Effector memory CD8-positive, alpha-beta T cell (primary cell): ENCODE measurements at places on chromosomes 7 and 10.

DNA sequence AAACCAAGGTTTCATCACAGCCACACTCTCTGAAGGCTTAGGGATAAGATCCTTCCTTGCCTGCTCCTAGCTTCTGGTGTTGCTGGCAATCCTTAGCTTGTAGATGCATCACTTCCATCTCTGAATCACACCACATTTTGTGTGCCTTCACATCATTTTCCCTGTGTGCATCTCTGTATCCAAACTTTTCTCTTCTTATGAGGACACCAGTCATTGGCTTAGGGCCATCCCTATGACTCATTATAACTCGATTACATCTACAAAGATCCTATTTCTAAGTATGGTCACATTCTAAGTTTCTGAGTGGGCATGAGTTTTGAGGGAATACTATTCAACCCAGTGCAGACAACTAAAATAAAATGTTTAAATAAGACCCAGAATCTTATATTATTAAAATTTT, 121.7 kb downstream of the C7orf25 start:
- DNase-seq, result no peak

DNA sequence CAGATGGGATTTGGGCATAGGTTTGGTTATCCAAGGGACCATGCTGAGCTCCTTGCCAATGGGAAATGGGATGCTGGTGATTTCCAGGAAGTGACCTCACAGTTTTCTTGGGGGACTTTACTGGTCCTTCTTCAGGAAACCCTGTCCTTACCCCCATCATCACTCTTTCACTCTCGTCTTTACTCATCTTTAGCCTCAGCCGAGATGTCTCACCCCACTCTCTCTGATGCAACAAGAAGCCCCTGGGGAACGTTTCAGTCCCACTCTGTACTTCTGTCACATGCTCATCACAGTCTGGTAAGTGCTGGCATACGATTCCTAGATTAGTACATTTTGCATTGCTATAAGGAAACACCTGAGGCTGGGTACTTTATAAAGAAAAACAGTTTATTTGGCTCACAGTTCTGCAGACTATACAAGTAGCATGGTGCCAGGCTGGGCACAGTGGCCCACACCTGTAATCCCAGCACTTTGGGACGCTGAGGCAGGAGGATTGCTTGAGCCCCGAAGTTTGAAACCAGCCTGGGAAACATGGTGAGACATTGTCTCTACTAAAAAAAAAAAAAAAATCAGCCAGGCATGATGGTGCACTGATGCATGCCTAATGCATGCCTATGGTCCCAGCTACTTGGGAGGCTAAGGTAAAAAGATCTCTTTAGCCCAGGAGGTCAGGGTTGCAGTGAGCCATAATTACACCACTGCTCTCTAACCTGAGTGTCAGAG, 63.5 kb upstream of the VKORC1L1 start:
- no peak for DNase-seq

- no peak for DNase-seq
Measured at GRCh38 chr10:132556994-132557441, 19.4 kb downstream of the INPP5A start.

GRCh38 chr7:136142583-136142982, 165.4 kb upstream of the MTPN start:
- DNase-seq, result no peak

DNA sequence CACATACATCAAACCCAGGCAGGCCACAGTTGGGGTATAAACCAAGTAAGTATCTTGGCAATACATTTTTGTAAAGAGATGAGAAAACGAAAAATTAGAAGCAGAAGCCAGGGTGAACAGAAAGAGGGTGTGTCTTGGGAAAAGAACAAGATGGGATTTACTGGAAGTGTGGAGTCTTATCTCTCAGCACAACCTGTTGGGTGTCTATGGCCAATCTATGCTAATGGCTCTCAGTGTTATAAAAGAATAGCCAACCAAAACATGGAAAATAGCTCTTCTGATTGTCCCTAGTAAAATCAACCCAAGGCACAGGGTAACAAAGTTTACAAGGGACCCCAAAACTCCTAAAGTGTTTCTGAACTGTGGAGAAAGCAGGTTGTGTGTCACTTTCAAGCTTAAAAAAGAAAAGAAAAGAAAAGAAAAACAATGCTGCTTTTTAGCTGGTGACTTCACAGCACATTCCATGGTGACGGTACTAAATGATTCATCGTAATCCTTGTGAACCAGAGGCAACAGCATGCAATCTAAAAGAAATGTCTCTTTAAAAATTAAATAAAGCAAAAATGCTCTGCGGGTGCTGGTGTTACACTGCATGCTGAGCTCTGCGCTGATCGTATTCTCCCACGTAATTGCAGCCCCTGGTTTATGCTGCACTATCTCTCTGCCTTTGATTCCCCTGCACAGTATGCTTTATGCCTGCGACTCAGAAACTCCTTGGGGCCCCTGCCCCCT, 100.8 kb downstream of the C10orf90 start:
- no peak for DNase-seq

- DNase-seq, result no peak
Measured at GRCh38 chr10:70458329-70459060, 17.0 kb upstream of the NODAL start.

- DNase-seq, result no peak
Measured at GRCh38 chr7:149884016-149884415, 10.2 kb downstream of the ATP6V0E2 start.

DNA sequence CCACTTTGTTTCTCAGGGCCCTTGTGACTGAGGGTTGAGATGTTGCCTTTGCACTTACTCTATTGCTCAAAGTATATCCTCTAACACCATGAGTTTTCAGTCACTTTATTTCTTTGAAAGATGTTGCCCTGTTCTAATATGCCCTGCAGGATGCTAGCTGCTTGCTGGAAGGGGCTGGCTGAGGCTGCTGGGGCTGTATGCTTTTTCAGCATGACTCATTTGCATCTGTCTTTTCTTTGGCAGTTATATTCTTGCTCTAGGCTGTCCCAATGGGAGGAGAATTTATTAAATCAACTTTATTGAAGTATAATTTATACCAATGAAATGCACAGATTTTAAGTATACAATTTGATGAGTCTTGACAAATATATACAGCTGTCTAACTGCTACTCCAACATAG, 157.7 kb downstream of the PLPP4 start:
- no peak for DNase-seq

DNA sequence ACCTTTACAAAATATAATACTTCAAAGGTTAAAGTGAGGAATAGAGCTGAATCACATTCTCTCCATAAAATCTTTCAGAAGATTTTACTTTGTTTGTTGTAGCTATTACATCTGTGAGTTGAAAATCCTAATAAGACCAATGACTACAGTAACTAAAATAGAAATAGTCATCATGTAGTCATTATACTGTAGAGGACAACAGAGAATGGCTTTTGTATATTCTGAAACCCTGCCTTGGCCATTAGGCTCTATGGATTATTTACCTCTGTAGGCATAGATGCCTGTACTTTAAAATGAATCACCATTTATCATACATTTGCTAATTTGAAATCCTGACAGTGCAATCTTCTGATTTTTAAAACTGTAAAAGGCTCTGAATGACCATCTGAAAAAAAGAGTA, 923.0 kb downstream of the REEP3 start:
- DNase-seq, result no peak

DNA sequence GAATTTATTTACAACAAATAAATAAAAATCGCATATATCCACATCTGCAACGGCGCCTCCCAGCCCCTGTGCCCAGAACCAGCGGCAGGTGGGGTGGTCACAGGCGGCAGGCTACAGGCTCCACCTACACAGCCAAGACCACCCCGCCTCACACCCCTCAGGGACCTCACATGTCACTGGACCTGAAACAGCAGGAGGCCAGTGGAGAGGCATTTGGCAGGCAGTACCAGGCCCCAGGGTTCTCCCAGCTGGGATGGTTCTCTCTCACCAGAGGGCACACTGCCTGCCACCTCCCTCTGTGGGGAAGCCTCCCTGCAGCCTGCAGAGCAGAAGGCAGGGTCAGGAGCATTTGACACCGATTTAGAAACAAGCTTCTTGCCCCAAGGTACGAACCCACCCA, 81.5 kb downstream of the MAD1L1 start:
- DNase-seq, result no peak

DNA sequence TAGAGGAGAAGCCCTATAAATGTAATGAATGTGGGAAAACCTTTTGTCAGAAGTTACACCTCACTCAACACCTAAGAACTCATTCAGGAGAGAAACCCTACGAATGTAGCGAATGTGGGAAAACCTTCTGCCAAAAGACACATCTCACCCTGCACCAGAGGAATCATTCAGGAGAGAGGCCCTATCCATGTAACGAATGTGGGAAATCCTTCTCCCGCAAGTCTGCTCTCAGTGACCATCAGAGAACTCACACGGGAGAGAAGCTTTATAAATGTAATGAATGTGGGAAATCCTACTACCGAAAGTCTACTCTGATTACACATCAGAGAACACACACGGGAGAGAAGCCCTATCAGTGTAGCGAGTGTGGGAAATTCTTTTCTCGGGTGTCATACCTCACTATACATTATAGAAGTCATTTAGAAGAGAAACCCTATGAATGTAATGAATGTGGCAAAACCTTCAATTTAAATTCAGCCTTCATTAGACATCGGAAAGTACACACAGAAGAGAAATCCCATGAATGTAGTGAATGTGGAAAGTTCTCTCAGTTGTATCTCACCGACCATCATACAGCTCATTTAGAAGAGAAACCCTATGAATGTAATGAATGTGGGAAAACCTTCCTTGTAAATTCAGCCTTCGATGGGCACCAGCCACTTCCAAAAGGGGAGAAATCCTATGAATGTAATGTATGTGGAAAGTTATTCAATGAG, 18.9 kb downstream of the RBAK start:
- DNase-seq, result no peak

- DNase-seq, result no peak
Measured at GRCh38 chr10:28280652-28281051, 22.2 kb downstream of the MPP7 start.

DNA sequence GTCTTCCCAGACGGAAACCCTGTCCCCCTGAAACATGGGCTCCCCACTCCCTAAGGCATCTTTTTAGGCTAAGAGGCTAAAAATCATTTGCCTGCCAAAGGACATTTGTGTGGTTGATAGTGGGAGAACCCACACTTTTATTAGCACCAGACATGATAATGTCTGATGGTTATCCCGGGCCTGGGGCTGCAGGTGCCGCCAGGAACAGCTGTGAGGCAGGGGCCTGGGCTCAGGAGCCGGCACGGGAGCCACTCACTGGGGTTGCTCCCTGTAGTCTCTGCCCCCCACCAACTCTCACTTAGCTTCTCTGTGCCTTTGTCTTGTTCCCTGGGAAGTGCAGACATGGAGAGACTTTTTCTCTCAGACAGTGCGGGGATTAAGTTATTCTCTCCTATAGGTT, 193.6 kb downstream of the GLRX3 start:
- DNase-seq, result no peak

DNA sequence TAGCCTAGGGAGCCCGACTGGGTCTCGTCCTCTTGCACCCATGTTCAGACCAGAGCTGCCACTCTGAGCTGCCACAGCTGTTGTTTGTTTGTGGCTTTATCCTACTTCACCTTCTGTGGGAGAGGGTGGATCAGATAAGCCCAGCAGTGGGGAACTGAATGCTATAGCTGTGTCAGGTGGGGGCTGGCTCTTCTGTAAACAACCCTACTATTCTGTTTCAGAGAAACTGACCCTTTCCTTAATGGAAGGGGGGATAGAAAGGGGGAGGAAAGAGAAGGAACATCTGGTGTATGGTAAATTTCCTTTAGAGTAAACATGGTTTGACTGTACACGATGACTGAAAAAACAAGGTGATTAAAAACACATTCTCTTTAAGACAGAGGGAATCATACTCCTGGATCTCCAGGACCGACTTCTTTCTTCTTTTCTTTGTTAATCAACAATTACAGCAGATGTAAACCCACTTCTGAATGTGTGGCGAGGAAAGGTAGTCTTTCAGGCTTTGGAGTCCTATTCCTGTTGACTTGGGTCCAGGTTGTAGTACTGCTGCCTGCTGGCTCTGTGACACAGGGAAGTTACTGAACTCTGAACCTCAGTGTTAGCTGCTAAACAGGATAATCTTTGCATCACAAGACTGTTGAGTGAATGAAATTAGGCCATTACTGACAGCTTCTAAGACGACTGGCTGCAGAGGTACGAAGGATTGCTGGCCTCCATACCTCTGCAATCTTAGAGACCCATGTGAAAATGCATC, 6.0 kb downstream of the PRXL2A start:
- no peak for DNase-seq

GRCh38 chr10:91088300-91089140, 131.9 kb upstream of the PCGF5 start:
- no peak for DNase-seq

- DNase-seq, result no peak
Measured at GRCh38 chr7:106582365-106582764, 78.6 kb downstream of the CCDC71L start.

GRCh38 chr10:101214446-101215396, 14.5 kb downstream of the LBX1 start:
- peak; percentile 69 for DNase-seq

DNA sequence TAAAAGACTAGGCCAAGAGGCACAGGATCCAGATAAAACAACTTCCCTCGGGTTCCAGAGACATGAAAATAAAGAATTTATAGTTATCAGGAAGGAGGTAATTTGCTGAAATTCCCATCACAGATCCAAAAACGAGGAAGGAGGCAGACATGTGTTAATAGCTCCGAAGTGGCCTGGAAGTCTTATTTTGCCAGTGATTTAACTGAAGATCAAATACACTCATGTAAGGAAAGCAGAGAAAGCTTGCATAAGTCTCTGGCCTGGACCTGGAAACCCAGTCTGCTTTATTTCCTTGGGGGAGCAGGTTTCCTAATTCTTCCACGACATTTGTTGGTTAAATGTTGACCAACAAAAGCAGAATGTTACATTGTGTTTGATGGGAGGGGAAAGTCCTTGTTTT, 498.7 kb upstream of the C7orf33 start:
- DNase-seq, result no peak

DNA sequence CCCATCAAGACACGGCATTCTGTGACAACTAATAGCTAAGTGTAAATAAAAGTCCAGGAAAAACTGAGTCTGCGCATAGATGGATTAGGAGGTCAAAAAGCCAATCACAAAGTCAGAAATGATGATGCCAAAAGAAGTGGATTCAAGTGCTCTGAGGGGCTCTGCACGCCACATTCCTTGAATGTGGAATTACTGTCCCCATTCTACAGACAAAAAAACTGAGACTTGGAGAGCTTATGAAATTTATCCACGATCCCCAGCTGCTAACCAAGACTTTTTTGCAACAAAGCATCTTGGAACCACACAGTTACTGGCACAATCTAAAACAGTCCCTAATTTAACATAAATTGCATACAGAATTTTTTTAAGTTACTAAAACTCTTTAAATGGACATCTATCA, 49.6 kb upstream of the SLIT1 start:
- DNase-seq, result no peak
